COR-L47 (cell line): ENCODE measurements at places on chromosomes 12 and 14.

GRCh38 chr12:56081393-56082347 is 1.7 kb downstream of the ERBB3 start:
- no peak for DNase-seq

- no peak for DNase-seq
These were observed 111.8 kb upstream of the DIO2 start for GRCh38 chr14:80323038-80323665.

- DNase-seq, result no peak
These were observed 44.0 kb downstream of the EID3 start for GRCh38 chr12:104347374-104348075.

DNA sequence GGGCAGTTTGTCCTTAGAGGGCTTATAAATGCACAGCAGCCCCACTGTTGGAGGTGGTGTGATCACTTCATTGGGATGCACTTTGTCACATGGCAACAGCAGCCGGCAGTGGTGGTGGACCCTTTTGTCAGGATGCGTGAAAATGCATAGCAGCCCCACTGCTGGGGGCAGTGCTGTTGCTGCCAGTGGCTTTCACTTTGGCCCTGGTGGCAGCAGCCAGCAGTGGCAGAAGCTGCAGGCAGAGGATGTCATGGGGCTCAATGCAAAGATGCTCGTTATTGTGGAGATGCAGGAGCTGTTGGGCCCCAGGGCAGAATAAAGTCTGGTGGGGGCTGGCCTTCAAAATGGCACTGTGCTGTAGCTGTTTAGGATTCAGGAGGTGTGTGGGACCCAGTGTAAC is 173.0 kb upstream of the DAAM1 start:
- no peak for DNase-seq

- no peak for DNase-seq
These were observed 117.3 kb upstream of the OVCH1 start for GRCh38 chr12:29614694-29615325.

DNA sequence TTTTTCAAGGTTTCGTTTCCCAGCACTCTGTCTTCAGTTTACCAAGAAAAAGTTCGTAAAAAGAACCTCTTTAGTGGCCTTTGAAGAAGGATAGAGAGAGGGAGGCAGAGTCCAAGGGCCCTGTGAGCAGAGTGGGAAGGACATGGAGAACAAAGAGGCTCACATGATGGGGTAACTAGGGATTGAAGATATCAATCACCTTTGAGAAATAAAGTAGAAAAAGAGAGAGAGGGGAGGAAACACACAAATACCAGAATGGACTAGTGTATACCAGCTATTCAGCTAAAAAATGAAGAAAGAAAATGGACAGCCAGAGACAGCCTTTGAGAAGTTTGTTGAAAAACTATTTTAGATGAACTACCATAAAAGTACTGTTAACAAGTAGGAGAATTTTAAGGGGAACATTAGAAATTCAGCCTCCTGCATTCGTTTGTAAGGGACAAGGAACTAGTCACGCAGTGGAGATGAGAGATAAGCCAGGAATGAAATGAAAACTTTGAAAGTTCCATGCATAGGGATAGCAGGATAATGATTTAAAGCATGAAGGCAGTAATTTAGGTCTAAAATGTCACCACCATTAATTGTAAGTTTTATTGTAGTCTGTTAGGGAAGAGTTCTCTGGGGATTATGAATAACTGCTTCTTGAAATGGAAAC is 82.1 kb downstream of the SPTSSA start:
- DNase-seq, result no peak

DNA sequence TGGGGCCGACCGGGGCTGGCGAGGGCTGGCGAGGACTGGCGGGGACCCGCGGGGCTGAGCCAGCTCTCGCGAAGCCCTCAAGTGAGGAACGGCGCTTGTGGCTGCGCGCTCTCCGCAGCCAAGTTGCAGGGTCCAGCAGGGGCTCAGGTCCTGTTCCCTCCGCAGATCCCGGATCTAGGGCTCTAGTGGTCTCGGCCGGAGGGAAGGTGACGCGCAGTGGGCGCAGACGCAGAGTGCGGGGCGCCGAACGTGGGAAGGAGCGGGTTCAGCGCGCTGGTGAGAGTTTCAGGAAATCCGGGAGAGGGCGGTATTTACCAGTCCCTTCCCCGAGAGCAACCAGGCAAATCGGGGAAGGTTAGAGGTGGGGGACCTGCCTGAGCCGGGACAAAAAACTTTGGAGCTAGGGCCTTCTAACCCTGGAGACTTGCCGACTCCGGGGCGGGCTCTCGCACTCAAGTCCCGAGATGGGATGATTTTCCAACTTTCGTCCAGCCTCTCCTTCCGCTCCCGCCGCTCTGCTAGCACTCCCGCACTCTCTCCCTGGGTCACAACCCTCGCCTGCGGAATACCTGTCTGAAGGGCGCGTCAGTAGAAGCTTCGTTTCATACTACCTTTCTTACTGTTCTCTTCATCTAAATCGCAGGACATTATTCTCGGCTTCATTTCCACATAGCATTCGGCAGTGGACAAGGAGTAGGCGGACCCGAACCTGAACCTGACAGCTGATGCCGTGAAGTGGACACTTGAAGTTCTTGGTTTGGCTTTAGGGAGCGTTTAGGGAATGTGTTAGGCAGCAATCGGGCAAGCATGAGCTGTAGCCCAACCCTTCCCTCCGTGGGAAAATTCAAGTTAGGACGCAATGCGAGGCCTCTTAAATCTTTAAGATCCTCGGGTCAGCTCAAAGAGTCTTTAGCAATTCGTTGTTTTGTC is 13.6 kb upstream of the PAX9 start:
- peak; percentile 57 for DNase-seq

DNA sequence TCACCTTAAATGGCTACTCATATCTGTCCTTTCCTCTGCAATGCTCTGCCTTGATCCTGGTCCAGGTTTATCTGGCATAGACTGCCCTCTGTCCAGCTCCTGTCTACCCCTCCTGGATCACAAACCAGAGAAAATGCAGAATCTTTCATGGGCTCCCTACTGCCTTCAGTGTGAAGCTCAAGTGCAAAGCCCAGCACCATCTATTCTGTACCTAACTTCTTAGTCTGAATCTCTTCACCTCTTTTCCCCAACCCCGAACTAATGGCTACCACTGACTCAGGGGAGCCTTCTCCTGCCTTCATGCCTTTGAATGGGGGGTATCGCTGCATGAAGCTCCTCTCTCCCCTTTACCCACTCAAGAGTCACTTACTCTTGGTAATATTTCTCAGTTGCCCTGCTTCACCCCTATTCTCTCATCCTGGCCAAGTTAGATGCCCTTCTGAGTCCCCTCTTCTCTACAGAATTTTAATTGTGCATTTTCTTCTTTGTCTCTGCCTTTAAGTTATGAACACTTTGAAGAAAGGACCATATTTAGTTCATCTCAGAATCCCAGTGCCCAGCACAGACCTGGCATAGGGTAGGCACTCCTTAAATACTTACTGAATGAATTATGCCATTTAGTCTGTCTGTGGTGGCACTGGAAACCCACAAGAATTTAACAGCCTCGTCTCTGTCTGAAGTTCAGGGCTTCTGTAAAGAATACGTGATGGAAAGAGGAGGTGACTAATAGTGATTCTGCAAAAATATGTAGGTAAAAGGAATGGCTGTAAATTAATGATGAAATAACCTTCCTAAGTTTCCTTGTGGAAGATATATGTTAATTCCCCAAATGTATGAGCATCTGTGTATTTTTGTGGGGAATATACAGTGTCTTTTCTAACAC is 191.3 kb upstream of the AMIGO2 start:
- DNase-seq, result no peak

DNA sequence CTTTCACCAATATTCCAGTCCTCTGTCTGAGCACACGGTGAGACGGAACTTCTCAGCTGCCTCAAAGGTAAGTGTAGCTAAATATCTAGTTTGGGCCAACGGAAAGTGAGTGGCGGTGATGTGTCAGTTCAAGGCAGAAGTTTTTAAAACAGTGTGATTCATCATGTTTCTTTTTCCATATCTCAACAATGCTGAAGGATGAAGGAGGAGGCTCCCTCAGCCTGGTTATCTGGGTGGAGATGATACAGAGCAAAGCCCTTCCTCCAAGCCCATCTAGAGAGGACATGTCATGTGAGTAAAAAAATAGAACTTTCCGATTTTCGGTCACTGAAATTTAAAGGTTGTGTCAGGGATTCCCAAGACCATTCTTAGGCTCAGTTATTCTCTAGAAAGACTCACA is 13.1 kb upstream of the ANP32D start:
- DNase-seq, result no peak

DNA sequence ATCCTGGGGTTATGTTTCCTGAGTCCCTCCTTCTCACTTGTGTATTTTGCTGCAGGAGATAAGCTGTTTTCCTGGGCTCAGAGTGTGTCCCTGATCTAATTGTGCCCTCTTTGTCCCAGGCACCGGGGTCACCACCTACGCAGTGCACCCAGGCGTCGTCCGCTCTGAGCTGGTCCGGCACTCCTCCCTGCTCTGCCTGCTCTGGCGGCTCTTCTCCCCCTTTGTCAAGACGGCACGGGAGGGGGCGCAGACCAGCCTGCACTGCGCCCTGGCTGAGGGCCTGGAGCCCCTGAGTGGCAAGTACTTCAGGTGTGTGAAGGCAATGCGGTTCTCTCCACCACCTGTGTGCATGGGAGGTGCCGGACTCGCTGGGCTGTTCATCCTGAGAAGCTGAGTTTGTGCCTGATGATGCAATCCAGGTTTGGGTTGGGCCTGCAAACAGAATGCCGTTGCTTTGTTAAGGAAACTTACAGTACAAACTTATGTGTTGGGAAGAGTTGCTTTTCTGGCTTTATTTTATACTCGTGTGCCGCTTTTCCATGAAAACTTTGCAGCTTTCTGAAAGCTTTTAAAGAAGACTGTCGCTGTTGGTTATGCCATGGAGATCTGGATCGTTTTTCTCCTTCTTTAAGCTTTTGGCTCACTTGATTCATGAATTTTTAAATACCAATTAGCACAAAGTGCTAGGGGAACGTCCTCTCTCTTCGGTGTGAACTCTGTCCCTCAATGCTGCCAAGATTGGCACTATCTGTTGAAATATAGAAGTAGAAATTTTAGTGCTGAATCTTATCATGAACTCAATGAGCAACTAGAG is 27.6 kb downstream of the RDH12 start:
- no peak for DNase-seq

- DNase-seq, result no peak
These were observed 295.2 kb downstream of the SLC16A7 start for GRCh38 chr12:59890896-59891579.

DNA sequence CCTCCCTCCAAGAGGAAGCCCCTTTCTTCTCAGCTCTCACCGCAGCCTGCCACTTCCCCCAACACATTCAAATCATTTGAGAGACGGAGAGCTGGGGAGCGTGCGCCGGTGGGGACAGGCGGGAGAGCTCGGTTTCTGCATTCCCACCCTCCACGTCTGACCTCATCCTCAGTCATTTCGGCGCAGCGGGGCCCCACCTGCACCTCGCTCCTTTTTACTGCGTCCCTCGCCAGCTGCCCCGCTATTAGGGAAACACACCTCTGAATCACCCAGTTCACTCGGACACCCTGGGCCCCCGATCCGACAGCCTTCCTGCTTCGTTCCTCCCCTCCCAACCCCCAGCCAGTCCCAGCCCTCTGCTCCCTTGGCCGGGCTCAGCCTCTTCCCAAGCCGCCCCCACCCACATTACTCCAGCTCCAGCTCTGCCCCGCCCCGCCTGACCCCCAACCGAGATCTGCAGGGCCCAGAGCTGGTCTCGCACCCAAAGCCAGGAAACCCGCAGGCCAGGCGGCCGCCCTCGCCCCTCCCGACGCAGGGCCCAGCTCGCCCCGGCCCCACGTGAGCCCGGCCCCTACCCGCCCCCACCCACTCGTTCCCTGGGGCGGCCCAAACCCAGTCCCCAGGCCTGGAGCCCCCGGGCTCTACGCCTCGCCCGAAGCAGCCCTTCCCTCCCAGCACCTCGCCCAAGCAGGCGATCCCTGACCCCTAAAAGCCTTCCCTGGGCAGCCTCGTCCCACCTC is 783 bp downstream of the CORO1C start:
- peak; percentile 73 for DNase-seq

- no peak for DNase-seq
These were observed 15.5 kb upstream of the ANO4 start for GRCh38 chr12:100778967-100779590.

- no peak for DNase-seq
These were observed 427.8 kb downstream of the BTG1 start for GRCh38 chr12:91717804-91718203.

- no peak for DNase-seq
These were observed 87.9 kb downstream of the GAS2L3 start for GRCh38 chr12:100661300-100661951.

DNA sequence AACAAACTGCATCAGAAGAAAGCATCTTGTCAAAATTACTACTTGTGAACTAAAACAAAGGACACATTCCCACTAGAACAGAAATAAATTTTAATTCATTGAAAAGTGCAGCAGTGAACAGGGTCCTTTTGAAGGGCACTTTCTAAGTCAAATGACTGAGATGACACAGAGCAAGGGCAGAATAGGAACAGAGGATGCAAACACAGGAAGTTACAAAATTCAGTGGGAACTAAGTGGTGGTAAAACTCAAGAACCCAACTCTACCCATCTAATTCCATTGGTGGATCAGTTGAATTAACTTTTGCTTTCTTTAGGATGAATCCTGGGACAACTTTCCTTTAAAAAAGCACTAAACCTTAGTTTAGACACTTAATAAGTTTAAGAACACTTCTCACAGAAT is 45.8 kb downstream of the GNS start:
- DNase-seq, result no peak

DNA sequence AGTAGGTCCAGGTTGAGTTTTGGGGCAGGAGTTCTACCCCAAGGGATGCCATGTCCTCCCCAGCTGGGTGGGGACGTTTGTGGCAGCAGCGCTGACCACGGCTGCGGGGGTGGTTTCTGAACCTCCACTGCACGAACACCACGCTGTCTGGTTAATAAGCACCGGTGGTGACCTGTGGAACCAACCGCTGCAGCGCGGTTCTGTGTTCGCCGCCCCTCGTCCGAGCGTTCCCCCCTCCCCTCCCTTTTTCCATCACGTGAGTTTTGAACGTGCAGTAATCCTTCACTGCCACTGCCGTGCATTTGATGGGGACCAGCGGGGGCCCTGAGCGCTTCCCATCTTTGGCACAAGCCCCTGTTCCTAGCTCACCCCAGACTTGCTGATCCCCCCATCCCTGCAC is 6.4 kb upstream of the ADSS1 start:
- no peak for DNase-seq

DNA sequence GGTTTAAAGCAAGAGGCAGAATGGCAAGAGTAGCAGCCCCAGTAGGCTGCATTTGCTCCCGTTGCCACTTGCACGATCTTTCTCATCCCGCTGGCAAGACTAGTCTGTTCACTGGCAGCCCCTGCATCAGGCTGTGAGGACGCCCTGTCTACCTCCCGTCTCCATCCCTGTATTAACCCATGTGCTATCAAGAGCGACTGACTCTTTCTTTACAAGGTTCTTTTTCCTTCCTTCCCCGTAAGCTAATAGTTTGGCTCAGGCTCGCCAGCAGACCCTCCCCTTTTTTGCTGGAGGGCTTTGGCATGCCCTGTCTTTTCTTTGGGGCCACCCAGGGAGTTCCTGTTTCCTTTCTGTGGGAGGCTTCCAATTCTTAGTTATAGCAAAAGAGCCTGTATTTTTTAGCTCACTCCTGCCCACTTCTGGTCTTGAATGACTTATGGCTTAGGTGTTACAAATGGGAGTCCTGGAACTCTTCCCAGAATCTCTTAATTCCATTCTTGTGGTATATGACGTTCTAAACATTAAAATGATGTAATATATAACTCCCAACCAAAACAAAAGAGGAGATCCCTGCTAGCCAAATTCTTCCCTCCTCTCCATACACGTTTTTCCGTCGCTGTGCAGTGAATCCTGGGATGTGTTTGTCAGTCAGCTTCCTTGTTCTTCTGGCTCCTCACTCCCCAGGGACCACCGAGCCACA is 149.0 kb downstream of the PRKCH start:
- peak; percentile 37 for DNase-seq
